ENCODE measurements at places on chromosomes 11 and 22.

GRCh38 chr11:123407130-123407995 is 22.7 kb upstream of the GRAMD1B start:
- DNase-seq = peak; percentile 73

- DNase-seq = no peak
Observed at GRCh38 chr11:41119484-41119883, 340.0 kb downstream of the LRRC4C start.

DNA sequence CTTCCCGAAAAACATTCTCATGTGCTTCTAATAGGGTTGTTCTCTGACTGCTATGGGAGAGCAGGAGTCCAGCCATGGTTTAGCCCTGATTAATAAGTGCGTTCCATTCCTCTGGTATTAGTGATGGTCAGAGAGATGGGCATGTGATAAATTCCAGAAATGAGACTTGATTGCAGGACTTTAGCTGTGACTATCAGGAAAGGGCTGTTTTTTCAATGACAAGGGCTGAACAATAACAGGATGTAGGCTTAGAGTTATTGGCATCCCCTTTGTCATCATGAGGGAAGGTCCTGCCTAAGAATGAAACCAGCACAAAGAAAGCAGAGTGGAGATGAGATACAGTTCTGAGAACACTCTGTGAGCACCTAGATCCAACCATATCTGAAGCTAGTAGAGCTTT is 494.6 kb downstream of the MIAT start:
- no peak for DNase-seq

- no peak for DNase-seq
Observed at GRCh38 chr22:18028817-18029527, 4.6 kb upstream of the MICAL3 start.

DNA sequence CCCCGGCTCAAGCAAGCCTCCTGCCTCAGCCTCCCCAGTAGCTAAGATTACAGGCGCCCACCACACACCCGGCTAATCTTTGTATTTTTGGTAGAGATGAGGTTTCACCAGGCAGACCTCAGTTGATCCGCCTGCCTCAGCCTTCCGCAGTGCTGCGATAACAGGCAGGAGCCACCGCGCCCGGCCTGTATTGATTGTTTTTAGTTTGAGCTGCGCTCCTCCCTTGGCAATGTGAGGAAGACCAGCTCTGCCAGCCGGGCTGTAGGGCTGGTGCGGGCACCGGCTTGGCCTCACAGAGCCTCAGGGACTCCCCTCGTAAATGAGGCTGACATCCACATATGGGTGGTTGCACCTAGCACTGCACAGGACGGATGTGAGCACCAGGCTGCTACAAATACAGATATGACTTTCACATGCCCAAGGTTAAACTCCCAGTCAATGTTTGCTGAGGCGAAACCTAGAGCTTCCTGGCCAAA is 7.5 kb upstream of the SLC2A11 start:
- DNase-seq = no peak

DNA sequence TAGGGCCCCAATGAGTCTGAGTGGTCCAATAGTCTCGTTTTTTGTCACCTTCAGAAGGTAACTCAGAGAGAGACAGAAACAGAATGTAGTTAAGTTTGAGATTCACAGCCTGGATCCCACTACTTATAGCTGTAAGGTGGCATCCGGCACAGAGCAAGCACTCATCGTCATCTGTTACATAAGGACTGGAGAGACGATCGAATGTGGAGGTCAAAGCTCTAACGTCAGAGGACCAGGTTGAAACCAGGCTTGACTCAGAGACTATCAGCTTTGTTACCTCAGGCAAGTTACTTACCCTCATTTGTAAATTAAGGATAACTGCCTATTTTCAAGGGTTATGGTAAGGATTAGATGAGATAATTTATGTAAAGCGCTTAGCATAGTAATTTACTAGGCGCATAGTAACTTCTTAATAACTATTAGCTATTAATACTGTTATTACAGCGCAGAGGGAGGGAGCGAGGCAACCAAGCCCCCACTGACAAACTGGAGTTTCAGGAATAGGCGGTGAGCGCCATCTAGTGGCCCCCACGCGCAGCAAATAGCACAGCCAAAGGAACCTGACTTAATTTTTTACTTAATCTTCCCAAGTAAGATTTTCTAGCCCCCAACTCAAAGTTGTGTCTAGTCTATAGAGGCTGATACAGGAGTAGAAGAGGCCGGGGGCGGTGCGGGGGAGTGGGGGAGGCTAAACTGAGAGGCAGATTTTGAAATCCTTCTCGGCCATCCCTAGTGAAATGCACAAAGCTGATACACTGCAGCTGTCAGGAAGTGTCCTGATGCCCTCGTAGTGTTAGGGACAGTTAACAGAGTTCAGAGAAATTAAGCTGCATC is 29.0 kb upstream of the API5 start:
- peak; percentile 65 for DNase-seq

GRCh38 chr11:17840101-17840548 is 105.5 kb downstream of the KCNC1 start:
- DNase-seq = no peak

DNA sequence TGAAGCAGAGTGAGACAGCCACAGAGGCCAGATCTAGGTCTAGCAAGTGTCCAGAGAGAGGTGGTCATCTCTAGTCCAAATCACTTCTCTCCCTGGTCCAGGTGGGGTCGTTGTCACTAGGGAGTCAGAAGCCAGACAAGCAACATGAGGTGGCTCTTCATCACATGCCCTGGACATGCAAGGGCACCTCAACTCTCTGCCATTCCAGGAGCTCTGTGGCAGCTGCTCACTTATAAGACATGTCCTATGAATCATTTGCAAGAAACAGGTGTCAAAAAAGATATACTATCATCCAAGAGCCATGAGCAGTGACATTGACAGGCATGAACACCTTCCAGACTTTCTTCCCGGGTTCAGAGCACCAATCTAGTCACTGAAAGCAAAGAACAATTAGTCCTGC is 130.8 kb downstream of the GALNT18 start:
- DNase-seq = no peak

- DNase-seq = no peak
Observed at GRCh38 chr22:24593836-24594568, 1.1 kb upstream of the LRRC75B start.

DNA sequence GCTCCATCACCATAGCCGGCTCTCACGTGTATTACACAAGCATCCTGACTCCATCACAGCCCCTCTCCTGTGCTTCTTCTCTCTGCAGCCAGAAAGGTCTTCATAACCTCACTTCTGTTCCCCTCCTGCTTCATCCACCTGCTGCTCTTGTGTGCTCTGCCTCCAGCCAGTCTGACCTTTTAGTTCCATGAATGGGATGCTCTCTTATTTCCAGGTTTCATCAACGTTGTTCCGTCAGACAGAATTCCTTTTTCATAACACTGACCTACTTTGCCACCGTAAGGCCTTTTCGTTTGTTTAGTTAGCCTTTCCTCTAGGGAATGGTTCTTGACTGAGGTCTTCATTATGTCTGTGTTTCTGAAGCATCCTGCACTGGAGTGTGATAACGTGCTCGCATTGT is 18.8 kb downstream of the GRAMD1B start:
- DNase-seq = no peak

GRCh38 chr11:69491071-69492031 is 9.9 kb downstream of the LINC01488 start:
- DNase-seq = no peak

GRCh38 chr11:36345084-36345511 is 49.0 kb downstream of the PRR5L start:
- no peak for DNase-seq

- no peak for DNase-seq
Observed at GRCh38 chr11:6627762-6628241, 8.6 kb upstream of the TPP1 start.

DNA sequence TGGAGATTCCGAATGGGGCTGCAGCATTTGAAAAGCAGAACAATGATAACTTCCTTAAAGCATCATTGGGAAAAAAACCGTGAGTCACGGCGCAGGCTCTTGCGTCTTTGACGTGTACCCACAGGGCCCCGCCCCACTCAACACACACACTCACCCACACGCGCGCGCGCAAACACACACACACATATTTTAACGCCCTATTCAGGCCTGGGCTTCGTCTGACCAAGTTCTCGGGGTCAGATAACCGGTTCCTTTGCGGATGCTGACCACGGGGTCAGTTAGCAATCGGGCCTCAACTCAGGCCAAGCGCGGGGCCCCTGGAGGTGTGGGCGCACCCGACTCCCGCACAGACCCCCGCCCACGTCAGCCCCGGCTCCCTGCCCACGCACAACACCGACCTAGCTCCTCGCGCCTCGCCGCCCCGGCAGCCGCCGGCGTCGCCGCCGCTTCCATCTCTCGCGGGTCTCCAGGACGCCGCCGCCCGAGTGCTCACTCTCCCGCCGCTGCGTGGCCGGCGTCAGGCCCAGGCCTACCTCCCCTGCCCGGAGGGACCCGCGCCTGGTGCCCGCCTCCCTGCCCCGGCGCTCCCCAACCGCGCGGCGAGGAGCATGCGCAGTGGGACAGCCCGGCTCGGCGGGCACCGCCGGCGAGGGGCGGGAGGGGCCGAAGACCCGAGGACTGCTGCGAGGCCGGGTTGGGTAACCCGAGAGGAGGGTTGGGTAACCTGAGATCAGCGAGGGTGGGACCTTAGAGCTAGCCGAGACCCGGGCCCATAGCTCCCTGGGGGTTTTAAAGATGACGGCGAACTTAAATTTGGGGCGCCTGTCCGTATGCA is at the start of gene SLC36A4:
Gene SLC36A4, minus strand, starts transcription at position 612 of the 835 bp plus-strand sequence. Its CDS starts 159 bp downstream, at position 453.
- peak; percentile 92 for DNase-seq

GRCh38 chr11:47967577-47968525 is 12.5 kb upstream of the PTPRJ start:
- DNase-seq = no peak

GRCh38 chr11:15199693-15200092 is 85.0 kb downstream of the INSC start:
- DNase-seq = no peak

GRCh38 chr11:35978891-35979290 is 35.0 kb downstream of the LDLRAD3 start:
- no peak for DNase-seq

DNA sequence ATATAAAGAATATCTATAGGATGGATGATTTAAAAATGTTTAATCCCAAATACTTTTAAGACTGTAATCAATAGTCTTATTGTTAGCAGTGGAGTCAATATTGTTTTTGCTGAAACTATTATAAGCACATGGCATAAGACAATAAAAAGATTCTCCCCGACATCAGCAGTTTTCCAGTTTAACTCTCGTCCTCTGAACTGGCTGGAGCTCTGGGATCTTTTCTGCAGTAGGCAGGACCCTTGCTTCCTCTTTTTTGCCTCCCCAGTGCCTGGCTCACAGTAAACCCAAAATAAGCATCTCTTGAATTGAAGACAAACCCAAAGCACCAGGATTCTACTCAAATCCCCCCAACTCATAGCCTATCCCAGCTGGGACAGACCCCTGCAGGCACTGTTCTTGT is 32.9 kb downstream of the KCNJ1 start:
- no peak for DNase-seq

DNA sequence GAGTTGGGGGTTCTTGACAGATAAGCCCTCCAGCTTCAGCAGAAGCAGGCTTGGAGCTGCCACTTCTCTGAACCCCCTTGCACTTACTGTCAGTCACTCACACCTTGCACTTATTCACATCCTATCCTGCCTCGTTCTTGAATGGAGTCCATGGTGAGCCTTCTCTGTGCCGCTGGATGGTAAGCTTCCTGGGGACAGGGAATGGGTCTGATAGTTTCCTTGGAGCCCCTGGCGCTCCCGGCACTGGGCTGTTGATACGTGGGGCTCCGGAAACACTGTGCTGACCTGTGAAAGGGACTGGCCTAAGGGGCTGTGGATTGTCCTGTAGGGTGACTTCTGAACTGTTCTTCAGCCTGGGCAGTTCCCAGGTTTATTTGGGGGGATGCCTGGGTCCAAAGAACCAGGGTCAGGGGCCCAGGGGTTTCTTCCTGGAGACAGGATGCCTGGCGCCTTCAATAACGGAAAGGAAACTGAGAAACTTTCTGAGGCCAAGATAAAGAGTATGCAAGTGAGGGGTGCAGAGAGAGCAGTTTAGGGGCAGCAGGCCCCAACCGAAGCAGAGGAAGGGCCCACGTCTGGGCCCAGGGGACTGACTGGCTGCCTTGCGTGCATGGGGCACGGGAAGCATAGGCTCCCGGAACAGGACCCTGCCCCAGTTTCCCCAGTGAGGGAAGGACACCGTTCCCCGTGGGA is 709 bp upstream of the ST3GAL4 start:
- peak; percentile 62 for DNase-seq

DNA sequence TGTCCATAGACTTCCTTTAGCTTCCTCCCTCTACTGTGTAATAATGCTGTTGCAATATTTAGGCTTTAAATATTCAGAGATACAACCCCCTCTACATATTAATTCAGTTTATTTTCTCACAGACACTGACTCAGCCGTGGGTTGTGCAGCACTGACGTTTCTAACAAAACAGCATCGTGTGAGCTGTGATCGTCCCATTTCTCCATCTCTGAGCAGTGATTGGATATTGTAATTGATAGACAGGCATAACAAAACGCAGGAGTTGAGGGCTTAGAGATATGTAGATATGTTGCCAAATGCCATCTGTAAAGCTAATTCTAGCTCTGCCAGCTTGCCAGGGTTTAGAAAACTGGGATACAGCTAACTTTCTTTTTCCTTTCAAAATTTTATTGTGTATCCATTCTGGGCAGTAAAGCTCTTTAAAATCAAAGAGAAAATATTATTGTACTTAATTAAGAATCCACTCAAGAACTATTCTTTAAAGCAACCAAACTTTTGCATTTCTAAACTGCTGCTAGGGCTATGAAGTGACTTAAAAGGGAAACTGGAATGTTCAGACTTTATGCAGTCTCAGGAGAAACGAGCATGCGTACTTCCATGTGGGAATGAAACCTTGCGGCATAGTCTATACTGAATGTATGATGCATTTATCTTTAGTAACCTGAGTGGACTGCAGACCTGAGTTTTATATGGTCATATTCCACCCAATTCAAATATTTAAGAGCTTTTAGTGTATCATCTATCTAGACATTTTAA is 22.7 kb downstream of the BTBD10 start:
- no peak for DNase-seq

GRCh38 chr22:28379075-28379779 is 300.4 kb downstream of the TTC28 start:
- no peak for DNase-seq

DNA sequence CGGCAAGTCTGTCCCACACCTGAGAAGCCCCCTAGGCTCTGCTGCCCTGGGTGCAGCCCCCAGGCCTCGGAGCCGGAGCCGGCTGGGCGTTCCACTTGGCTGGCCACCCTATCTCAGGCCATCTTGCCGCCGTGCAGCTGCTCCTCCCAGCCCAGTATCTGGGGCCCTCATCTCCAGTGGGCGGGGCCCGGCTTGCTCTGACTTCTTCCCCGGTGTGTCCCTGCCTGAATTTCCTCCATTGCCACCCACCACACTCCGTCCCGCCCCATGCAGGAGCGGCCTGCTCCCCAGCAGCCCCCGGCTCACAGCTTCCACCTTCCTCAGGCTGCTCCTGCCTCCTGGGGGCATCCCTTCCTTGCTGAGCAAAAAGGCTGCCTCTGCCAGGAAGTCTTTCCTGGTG is 46.6 kb downstream of the WNT7B start:
- DNase-seq = no peak
